ENCODE measurements at places on chromosomes 3 and 15.

- DNase-seq: no peak
Measured at GRCh38 chr15:92417716-92418115, 24.0 kb downstream of the ST8SIA2 start.

- no peak for DNase-seq
Measured at GRCh38 chr3:132596816-132597433, at the start of gene ACKR4. Gene ACKR4 (plus strand): TSS chr3:132597270. CDS start chr3:132600398, 3,128 bp downstream.

DNA sequence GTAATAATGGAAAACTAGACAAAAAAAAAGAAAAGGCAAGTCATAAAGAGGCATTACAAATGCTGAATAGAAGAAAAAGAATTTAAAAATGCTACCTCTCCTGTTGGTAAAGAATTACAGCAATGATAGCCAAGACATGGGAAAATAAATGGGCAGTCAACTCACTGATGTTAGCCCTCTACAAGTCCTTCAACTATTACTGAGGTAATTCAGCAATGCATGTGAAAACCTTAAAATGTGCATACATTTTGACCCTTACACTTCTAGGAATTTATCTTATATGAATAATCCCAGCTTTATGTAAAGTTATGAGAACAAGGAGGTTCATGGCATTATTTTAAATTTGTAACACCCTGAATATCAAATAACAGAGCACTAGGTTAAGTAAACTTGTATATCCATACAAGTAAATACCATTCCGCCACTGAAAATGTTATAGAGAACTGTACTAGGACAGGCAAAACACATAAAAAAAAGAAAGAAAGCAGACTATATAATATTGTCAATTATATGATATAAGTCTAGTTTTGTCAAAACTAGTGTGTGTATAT, 166.8 kb downstream of the SUCLG2 start:
- no peak for DNase-seq

- no peak for DNase-seq
Measured at GRCh38 chr3:140974900-140975299, 33.3 kb downstream of the SLC25A36 start.

GRCh38 chr3:16604433-16604832, 790 bp downstream of the DAZL start:
- DNase-seq: no peak

DNA sequence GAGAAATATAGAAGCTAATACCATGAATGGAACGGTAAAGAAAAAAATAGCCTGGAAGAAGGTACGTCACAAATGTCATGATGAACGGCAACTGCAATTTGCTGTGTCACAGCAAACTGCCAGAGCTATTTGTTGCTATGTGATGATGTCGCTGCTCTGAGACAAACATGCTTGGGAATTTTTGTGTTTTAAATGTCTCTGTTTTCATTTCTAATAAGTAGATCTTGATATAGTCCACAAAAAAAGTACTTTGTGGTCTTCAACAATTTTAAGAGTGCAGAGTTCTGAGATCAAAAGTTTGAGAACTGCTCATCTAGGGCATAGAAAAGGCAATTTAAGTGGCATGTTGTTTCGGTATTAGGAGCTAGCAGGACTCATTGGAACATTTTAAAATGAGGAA, 4.3 kb upstream of the NR1D2 start:
- no peak for DNase-seq

GRCh38 chr3:35832140-35832571, 192.8 kb downstream of the ARPP21 start:
- no peak for DNase-seq

- no peak for DNase-seq
Measured at GRCh38 chr3:141328286-141329166, 39.8 kb upstream of the ZBTB38 start.

DNA sequence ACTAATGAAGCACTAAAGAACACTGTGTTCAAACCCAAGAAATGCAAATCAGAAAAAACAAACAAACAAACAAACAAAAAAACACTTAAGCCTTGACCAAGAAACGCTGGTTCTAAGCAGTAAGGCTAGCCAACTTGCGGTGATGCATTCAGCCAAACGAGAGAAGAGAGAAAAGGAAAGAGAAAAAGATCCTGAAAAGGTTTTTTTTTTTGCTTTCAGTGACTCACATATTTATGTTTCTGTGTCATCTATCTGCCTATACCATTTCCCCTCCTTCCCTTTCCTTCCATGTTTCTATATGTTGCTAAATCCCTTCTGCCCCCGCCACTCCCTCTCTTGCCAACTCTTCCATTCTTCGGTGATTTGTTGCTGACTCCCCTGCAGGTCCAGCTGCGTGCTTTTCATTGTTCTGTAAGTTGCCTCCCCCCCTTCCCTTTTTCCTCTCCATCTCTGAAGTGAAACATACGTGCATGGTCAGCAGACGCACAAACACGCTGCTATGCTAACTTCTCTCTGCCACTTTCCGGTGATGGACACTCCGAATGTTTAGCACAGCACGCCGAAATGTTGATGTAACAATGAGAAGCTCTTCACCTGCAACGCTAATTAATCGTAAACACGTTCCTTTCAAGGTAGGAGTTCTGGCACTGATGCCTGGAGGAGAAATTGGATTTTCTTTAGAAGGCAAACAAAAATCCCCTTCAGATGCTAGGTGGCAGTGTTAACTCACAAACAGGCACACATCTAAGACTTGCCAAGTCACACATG, 154.4 kb downstream of the TUSC7 start:
- DNase-seq: no peak

DNA sequence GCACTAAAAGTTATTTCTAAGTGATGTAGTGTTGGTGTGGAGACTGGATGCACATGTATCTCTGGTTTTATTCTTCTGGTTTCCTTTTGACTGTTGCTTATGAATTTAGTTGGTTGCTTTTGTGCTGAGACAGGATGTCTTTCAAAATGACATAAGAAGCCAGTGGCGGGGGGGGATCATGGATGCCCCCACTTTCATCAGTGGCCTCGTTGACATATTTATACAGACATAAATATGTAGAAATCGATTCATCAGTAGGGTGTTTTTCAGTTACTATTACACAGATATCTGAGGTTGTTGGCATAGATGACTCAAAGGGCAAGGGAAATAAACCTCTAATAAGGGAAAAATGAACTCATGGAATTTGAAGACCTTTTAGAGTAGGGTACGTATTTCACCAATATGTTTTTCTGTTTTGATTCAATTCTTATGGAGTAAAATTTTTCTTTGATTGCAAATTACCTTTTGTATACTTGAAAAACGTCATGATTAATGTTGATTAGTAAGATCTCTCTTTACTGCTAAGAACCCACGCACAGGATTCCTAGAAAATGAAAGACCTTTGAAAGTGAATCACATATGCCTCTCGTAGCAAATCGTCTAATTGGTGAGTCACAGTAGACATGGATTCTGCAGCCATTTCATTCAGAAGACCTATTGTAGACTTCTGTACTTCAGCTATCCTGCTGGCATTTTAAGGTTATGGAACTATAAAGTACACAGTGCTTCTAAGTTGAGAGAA, 97.4 kb upstream of the RBMS3 start:
- DNase-seq: no peak

- DNase-seq: no peak
Measured at GRCh38 chr3:133792171-133792763, 13.3 kb upstream of the SRPRB start.

GRCh38 chr3:159137949-159138348, 336.1 kb downstream of the MFSD1 start:
- no peak for DNase-seq

- no peak for DNase-seq
Measured at GRCh38 chr15:57367556-57367955, 8.7 kb upstream of the CGNL1 start.

DNA sequence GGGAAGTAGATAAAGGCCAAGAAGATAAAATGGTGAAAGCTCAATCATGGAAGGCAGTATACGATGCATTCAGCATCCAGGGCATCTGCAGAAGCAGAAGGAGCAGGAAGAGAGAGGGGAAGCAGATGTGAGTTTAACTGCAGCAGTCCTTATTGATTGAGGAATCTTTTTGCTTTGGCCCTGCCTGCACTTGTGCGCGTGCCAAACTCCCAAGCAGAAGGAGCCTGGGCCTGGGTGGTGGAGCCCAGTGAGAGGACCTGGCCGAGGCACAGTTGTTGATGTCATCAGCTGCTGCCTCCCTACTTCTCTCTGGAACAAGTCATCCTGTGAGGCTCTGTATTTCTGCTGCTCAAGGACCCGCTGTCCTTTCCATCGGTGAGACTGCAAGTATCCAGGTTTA, 65.5 kb upstream of the ROPN1 start:
- no peak for DNase-seq

DNA sequence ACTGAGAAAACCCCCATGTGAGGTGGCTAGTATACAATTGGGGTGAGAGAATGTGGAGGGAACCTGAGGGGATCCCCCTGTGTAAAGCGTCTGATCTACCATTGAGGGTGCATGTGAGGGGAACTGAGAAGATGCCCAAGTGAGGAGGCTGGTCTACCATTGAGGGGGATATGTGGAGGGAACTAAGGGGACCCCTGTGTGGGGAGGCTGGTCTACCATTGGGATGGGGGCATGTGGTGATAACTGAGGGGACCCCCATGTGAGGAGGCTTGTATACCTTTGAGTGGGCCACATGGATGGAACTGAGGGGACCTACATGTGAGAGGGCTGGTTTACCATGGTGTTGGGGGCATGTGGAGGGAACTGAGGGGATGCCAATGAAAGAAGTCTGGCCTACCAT, 160.8 kb downstream of the FBLN2 start:
- DNase-seq: no peak

DNA sequence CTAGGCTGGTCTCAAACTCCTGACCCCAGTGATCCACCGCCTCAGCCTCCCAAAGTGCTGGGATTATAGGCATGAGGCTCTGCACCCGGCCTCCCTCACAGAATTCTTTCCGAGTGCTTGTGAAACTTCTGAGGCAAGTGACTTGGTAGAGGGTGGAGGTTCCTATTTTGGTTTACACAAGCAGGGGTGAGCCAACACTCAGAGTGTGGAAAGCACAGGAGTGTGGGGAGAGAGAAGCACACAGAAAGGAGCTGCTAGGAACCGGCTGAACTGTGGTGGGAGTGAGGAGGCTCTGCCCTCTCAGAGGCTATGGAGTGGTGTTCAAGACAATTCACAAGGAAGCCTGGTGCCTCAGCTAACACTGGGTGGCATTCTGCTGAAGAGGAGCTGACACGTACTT, 7.7 kb downstream of the CAPN3 start:
- no peak for DNase-seq

DNA sequence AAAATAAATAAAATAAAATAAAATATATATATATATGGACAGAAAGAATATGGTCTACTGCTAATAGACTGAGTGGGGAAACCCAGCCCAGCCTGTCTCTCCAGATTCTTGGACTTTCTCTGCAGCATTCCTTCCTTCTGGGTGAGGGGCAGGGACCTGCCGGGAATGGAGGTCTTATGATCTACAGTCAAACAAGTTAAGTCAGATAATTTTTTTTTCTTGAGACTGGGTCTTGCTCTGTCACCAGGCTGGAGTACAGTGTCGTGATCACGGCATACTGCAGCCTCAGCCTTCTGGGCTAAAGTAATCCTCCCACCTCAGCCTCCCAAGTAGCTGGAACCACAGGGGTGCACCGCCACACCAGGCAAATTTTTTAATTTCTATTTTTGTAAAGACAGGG, 33.5 kb upstream of the ZNF774 start:
- no peak for DNase-seq

DNA sequence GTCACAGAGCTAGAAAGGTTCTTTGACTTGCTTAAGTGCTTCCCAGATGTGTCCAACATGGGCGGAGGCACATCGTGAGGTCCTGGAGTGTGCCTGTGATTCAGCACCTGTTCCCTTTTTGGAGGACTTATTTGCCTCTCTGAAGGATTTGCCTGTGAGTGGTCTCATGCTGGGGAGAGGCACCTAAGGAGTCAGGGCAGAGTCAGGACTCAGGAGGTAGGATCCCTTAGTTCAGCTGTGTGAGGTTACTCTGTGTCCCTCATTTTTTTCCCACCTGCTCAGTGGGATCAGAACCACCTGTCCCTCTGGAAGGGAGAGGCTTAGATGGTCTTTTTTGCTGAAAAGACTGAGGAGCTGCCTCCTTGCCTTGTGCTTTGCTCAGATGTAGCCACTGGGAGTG, 3.0 kb downstream of the ZNF589 start:
- DNase-seq: no peak

GRCh38 chr15:39434751-39435238, 146.1 kb upstream of the THBS1 start:
- no peak for DNase-seq

DNA sequence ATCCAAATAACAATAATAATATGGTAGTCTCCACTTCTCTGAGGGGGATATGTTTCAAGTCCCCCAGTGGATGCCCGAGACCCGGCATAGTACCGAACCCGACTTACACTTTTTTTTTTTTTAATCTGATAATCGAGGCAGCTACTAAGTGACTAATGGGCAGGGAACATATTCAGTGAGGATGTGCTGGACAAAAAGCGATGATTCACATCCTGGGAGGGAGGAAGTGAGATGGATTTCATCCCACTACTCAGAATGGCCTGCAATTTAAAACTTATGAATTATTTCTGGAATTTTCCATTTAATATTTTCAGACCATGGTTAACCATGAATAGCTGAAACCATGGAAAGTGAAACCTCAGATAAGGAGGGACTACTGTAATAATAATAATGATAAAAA, 49.5 kb upstream of the SELENOK start:
- DNase-seq: no peak

DNA sequence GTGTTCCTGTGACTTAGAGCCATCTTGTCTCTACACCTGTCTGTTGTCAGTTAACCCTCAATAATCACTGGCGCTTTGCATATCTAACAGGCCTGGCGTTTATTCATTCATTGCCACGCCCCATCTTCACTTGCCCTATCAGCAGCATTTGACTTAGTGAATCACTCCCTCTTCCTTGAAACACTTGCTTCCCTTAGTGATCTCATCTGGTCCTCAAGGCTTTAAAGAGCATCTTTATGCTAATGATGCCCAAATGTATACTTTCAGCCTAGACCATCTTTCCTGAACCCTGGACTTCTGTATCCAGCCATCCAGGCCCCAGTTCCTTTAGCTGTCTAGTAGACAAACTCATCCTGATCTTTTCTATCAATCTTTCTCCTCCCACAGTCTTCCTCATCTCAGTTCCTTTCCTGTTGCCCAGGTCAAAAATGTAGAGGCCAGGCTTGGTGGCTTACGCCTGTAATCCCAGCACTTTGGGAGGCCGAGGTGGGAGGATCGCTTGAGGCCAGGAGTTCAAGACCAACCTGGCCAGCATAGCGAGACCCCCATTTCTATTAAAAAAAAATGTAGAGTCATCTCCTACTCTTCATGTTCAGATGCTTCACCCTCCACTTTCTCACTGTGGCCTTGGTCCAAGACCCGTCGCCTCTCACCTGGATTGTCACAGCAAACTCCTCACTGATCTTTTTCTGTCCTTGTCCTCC, 1.4 kb upstream of the IGDCC4 start:
- no peak for DNase-seq

DNA sequence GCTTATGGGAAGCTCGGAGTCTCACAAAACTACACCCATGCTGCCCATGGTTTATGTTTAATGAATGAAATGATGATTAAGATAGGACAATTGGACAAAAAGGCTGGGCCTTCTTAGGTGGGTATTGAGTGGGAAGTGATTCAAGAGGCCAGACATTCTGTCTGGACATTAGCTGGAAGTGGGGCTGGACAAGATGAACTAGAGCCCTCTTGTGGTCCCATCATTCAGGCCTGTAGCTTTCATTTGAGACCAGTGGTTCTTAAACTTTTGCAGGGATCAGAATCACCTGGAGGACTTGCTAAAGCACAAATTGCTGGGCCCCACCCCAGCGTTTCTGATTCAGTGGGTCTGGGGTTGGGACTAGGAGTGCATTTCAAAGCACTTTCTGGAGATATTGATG, 290.4 kb upstream of the CTDSPL start:
- DNase-seq: no peak

GRCh38 chr3:76866729-76867408, 173.0 kb upstream of the ROBO2 start:
- no peak for DNase-seq

- no peak for DNase-seq
Measured at GRCh38 chr15:70670680-70671079, 92.7 kb downstream of the UACA start.

All from caudate nucleus (tissue), 63 donors.